Psoas muscle (tissue), 8 donors: ENCODE measurements at places on chromosomes 16 and 17. TPM values are rescaled to one million over a fixed set of nuclear protein-coding genes. Genes with fewer than 3 reads are reported as not detected.

DNA sequence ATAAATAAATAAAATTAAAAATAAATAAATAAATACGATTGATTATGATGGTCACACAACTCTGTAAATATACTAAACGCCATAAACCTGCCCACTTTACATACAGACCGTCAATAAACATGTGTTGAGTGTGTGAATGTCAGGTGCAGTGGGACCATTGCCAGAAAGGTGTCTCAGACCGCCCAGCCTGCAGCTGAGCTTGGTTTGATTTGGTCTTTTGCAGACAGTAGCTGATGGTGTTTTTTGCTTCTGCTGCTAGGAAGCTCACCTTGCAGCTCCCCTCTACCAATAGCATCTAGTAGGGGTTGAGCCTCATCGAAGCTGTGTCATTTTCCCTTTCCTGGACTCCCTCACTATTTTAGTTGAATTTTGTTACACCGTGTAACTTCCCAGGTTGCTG, 23.5 kb downstream of the UBALD1 start:
- DNase-seq = no peak

GRCh38 chr17:55290492-55291113, 25.8 kb downstream of the HLF start:
- DNase-seq = no peak

- peak; percentile 13 for DNase-seq
These were observed 16.0 kb downstream of the DNAH17 start for GRCh38 chr17:78561166-78561565.

DNA sequence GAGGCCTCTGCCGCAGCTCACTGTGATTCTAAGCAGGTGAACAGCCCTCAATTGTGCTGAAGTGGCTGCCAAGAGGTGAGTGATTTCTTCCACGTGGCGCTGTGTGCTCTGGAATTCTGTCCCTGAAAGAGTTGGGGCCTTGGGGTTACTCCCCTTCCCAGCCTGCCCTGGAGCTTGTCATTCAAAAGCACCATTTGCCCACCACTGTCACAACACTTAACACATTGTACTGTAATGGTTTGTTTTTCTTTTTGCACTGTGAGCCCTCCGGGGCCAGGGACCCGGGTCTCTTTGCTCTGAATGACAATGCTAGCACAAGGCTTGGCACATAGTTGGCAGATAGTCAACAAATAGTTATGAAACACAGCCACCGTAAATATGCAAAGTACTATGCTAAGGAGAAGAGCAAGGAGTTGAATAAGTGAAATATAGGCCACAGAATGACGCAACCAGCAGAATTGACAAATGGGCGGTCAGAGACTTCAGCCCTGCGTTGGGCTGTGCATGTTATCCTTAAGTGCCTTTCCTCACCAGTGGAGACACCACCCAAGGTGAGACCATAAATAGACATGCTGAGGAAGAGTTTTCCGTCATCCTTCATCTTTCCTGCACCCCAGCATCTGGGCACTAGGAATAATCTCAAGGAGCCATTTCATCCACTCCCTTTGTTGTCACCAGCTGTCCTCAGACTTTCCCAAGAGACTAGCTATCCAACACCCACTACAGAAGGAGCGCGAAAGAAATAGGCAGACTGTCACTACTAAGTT, 112.0 kb upstream of the DNAH9 start:
- no peak for DNase-seq

GRCh38 chr17:42685831-42686230, 3.5 kb downstream of the CNTNAP1 start:
- no peak for DNase-seq

GRCh38 chr17:1482680-1483079, 9.8 kb downstream of the MYO1C start:
- peak; percentile 76 for DNase-seq

GRCh38 chr17:34511931-34512330, 67.5 kb upstream of the TMEM132E start:
- DNase-seq = no peak

GRCh38 chr16:30470170-30470512, 2.4 kb upstream of the ITGAL start:
- no peak for DNase-seq

- no peak for DNase-seq
These were observed 991 bp downstream of the KPNA2 start for GRCh38 chr17:68036304-68037147.

DNA sequence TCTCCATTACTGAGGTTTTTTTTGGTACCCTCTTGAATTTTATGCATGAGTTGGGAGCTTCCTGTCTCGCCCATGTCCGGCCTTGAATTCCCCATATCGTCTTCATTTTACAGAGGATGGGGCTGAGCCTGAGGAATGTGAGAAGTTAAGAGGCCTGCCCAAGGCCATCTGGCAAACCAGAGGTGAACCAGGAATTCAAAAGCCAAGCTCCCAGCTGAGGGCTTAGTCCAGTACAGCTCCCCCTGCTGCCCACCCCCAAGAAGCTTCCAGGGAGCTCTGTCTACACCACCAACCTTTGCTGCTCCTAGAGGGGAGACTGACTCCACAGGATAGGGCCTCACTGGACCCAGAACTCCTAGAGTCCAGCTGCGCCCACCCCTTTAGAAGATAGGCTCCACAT, 20.7 kb upstream of the C16orf78 start:
- no peak for DNase-seq

- DNase-seq = peak; percentile 39
These were observed 193.7 kb upstream of the CHMP6 start for GRCh38 chr17:80797741-80798594.

- DNase-seq = no peak
These were observed 18.9 kb downstream of the SNX11 start for GRCh38 chr17:48126532-48126850.

DNA sequence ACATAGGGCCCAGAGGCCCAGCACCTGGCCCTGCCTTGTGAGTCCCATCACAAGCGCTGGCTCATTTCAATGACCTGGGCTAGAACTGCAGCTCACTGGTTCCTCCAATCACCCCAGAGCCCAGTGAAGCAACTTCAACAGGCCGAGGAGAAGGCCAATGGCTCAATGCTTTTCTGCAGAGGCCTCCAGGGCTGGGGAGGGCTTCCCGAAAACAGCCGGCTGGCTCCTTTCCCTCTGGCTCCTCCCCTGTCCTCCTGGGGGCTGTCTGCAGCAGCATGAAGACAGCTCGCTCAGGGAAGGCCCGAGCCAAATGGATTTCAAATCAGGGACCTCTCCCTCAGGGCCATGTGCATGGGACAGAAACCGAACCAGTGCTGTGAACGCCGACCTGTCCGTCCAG, 121.6 kb downstream of the ZNF423 start:
- peak; percentile 85 for DNase-seq

GRCh38 chr16:67528870-67529581, 397 bp downstream of the RIPOR1 start:
- DNase-seq = peak; percentile 81

GRCh38 chr16:67992661-67993206, 6.5 kb downstream of the DPEP2 start:
- no peak for DNase-seq

DNA sequence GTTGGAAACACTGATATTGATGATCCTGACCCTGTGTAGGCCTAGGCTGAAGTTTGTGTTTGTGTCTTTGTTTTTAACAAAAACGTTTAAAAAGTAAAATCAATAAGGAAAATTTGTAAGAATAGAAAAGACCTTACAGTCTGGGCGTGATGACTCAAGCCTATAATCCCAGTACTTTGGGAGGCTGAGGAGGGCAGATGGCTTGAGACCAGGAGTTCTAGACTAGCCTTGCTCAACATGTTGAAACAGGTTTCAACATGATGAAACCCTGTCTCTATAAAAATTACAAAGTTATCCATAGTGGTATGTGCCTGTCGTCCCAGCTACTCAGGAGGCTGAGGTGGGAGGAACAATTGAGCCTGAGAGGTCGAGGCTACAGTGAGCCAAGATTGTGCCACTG, 18.3 kb upstream of the TOM1L1 start:
- no peak for DNase-seq

- DNase-seq = peak; percentile 95
These were observed 54.2 kb downstream of the PLD6 start for GRCh38 chr17:17151962-17152361.

DNA sequence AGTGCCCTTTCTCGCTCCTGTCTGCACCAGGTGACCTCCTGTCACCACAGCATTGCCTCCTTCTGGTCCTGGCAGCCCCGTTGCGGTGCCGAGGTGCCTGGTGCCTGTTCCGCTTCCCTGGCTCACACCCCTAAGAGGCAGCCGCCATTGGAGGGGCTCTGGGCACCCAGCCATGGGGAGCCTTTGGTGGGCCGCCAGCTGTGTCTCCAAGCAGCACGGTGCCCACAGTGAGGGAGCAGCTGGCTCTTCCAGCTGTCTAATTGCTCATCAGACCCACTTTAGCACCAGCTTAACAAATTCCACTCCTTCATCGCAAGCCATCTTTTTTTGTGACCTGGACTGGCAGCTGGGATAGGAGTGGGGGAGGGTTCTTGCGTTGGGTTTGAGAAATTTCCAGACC, 276.1 kb downstream of the SNX29 start:
- DNase-seq = no peak

- no peak for DNase-seq
These were observed 2.8 kb downstream of the ACE start for GRCh38 chr17:63479495-63480184.

DNA sequence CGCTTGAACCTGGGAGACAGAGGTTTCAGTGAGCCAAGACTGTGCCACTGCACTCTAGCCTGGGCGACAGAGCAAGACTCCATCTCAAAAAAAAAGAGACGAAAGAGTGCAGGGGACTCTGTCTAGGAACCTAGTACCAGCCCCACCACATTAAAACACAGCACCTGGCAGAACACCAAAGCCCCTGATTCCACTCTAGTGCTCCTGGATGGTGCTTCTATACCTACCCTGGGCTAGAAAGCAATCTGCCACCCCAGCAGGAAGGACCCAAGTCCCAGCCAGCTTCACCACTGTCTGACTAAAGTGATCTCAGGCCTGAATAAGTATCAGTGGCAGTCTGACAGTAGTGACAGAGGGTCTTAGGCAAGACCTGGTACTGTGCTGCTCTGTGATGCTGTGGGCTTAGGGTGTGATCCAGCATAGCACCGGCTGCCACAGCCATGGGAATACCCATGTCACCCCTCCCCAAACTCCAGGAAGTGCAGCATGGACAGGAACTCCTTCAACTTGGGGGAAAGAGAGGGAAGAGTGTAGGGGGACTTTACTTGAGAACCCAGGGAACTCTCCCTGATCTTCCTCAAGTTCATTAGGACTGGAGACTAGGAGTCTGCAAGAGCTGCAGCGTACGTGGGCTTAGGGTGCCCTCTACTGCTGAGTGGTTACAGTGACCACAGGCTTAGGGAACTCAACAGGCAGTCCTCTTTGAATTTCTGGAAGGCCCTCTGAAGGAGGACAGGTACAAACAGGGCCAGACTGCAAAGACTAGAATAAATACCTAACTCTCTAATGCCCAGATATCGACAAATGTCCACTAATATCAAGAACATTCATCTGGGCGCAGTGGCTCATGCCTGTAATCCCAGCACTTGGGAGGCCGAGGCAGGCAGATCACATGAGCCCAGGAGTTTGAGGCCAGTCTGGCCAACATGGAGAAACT, 30.0 kb upstream of the RNF43 start:
- DNase-seq = peak; percentile 56

DNA sequence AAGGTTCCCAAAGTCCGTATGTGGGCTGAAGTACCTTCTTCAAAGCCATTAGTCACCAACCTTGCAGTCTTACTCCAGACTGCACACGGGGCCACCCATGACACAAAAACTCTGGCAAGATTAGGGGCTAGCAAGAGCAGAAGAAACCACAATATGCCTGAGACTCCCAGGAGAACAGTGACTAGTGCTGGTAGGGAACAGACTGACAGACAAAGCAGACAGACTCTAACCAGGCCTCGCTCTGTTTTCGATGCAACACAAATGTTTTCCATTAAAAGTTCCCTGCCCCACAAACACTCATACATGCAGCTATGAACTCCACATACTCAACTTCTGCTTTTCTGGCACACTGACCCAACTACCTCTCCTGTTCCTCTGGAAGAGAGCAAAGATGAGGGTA, 102.2 kb downstream of the HIC1 start:
- DNase-seq = no peak

GRCh38 chr16:14241631-14242030, 170.5 kb downstream of the MRTFB start:
- no peak for DNase-seq

- no peak for DNase-seq
These were observed 19.2 kb downstream of the LIMD2 start for GRCh38 chr17:63680700-63681099.

Gene TMC8
- 0.79 TPM for polyA plus RNA-seq

Gene STAC2
- polyA plus RNA-seq = 0.29 TPM

Gene TBC1D3C
- 0.77 TPM for polyA plus RNA-seq

Gene GALR2
- polyA plus RNA-seq = 0.16 TPM

Gene CALB2
- polyA plus RNA-seq = 0.52 TPM

Gene CDH11
- polyA plus RNA-seq = 0.33 TPM

Gene WNK4
- not detected for polyA plus RNA-seq

Gene DNAH9
- 0.01 TPM for polyA plus RNA-seq

Gene TP53TG3
- polyA plus RNA-seq = not detected

Gene WNT3
- polyA plus RNA-seq = not detected

Gene PITPNM3
- 0.31 TPM for polyA plus RNA-seq

Gene NSMCE1
- 26.0 TPM for polyA plus RNA-seq

Gene HOXB1
- polyA plus RNA-seq = not detected

Gene DRC3
- polyA plus RNA-seq = 0.69 TPM
